Fibroblast of skin of right quadriceps (primary cell): ENCODE measurements at places on chromosomes 2 and 18.

- no peak for DNase-seq
Observed at GRCh38 chr2:1674766-1675397, 69.4 kb downstream of the PXDN start.

DNA sequence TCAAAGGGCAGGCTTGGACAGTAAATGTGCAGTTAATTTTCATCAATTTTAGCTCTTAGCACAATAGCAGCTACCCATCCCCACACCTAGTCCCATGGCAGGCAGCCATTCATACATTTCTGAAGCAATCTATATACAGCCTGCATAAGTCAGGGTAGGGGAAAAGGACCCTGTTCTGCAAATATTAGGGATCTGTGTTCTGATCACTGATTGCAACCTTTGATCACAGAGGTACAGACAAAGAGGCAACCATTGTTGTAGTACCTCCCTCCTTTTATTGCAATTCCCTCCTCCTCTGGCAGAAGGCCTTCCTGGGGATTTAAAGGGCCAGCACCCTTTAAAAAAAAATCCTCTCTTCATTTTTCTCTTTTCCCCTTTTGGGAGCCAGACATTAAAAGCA lies 58.3 kb downstream of the KANSL1L start:
- DNase-seq, result no peak

DNA sequence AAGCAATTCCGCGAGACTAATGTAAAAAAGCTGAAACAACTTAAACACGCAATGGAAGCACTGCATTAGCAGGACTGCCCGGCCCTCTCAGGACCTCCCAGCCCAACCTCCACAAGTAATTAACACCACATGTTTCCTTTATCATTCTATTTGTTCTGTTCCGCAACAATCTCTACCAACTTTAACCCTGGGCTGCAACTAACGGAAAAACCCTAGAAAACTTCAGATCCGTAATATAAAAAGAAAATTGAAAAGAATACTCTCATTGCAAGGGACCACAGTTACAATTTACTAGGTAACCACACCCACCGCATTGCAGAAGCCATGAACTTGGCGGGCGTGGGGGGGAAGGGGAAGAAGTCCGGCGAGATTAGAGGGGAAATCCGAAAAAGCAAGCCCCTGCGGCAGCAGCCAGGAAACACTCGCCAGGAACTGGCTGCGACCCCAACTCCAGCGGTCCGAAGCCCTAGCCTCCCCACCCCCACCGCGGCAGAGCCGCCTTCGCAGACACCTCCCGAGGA lies 1.2 kb downstream of the EPB41L3 start:
- DNase-seq, result peak; percentile 56

GRCh38 chr2:191158747-191159146 lies 8.0 kb upstream of the STAT4 start:
- DNase-seq, result peak; percentile 38

- DNase-seq, result no peak
Observed at GRCh38 chr2:6359964-6360363, 505.7 kb downstream of the CMPK2 start.
